Activated CD8-positive, alpha-beta memory T cell treated with anti-CD3 and anti-CD28 coated beads, Interleukin-2, amount 10 ng/mL, durations not matched to agents 7 days and 5 days (primary cell): ENCODE measurements at places on chromosomes 7 and 10.
A peak's percentile ranks its signal among the peaks of the same experiment; 100 is the strongest.

- DNase-seq = no peak
Measured at GRCh38 chr10:103295374-103296015, 18.6 kb downstream of the INA start.

GRCh38 chr7:55532150-55532917 is 40.0 kb downstream of the VOPP1 start:
- DNase-seq = no peak

DNA sequence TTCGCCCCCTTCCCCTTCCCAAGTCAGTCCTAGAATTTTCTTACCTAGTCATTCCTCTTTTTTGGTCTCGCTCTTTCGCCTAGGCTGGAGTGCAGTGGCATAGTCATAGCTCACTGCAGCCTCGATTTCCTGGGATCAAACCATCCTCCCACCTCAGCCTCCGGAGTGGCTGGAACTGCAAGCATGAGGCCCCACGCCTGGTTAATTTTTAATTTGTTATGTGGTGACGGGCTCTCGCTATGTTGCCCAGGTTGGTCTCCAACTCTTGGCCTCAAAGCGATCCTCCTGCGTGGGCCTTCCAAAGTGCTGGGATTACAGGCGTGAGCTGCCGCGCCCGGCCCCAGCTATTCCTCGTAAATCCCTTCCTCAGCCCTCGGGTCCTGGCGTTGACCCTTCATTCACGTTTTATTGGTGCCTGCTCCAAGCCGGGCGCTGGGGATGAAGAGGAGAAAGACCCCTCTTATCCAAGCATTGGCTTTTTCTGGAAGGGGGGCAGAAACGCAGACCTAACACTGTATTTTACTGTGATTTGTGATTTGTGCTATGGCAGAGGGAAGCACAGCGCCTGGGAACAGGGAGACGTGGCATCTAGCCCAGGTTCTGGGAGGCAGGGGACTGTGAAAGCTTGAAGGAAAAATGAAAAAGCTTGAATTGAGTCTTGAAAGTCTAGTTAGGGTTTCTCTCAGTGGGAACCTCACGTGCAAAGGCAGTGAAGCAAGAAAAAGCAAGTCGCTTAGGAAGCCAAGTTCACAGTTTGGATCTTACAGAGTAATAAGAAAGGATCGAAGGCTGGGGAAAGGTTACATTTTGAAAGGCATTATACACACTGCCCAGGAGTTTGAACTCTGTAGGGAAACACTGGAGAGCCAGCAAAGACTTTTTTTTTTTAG is 516 bp downstream of the ZNHIT1 start:
- DNase-seq = no peak

DNA sequence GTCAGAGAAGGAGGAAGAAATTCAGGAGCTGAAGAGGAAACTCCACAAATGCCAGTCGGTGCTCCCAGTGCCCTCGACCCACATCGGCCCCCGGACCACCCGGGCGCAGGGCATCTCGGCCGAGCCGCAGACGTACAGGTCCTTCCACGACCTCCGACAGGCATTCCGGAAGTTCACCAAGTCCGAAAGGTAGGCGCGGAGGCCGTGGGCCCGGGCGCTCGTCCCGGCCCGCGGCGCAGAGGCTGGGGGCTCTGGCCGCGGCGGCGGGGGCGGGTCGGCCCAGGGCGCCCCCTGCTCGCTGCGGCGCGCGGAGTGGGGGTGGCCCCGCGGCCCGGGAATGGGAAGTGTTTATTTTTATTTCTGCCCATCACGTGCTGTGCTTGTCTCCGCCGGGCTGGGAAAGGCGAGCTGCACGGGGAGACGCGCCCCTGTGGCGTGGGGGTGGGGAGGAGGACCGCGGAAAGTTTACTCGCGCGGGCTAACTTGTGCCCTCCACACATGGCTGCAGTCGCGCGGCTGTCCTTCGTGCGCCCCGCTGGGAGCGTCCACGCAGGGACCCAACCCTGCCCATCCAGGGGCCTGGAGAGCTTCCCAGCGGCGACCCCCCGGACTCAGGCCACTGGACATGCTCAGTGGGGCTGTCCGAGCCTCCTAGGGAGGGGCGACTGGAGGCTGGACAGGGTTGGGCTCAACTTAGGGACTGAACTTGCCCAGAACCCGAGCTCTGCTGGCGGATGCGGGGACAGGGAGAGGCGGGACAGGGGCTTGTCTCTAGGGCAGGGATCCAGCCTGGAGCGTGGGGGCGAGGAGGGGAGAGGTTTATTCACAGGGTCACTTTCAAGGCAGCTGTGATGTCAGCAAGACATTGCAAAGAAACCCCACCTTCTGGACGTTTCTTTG is 82.6 kb upstream of the PRKG1 start:
- DNase-seq = no peak

DNA sequence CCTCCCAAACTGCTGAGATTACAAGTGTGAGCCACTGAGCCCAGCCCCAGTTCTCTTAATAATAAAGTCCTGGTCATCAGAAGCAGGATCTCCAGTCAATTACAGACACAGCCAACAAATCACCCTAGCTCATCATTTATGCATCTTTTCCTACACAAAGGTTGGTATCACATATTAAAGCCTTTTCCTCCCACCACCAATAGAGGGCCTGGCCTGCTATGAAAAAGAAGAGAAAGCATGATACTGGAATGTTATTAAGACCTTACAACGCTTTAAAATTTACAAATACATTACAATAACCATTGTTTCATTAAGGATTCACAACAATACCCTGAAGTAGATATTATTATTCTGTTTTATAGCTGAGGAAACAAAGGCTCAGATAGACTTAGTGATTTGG is 25.9 kb downstream of the VAX1 start:
- DNase-seq = no peak

GRCh38 chr10:102982296-102982695 is 64.2 kb downstream of the CNNM2 start:
- DNase-seq = no peak

GRCh38 chr10:8967061-8967460 is 912.6 kb downstream of the GATA3 start:
- no peak for DNase-seq

DNA sequence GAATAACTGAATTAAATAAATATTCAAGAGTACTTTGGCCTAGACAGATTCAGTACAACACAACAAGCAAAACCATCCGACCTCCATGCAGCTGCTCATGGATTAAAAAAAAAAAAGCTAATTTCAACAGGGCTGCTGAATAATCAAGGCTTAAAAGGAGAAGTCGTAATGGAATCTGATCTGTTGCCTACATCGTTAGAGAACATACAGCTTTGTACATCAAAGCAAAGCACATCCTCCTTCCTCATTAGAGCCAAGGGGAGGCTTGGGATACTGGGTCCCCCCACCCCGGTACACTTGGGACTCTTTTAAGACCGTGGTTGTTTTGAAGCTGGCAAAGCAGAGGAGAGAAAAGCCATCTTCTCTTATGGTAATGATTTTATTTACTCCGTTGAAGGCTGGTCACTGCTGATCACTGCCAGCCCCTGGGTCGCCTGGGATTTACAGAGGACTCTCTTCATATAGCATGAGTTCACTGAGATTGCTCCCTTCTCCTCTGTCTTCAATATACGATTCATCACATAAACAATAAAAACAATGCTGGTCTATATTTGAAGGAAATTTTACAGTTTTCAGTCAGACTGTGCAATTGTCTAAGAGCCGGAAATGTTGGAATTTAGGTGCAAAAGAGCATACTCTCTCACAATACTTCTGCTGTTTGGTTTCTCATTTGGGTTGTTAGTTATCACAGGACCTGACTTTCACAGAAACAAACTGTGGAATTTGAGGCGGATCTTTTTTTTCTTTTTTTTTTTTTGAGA is 148.8 kb downstream of the FAM107B start:
- no peak for DNase-seq

DNA sequence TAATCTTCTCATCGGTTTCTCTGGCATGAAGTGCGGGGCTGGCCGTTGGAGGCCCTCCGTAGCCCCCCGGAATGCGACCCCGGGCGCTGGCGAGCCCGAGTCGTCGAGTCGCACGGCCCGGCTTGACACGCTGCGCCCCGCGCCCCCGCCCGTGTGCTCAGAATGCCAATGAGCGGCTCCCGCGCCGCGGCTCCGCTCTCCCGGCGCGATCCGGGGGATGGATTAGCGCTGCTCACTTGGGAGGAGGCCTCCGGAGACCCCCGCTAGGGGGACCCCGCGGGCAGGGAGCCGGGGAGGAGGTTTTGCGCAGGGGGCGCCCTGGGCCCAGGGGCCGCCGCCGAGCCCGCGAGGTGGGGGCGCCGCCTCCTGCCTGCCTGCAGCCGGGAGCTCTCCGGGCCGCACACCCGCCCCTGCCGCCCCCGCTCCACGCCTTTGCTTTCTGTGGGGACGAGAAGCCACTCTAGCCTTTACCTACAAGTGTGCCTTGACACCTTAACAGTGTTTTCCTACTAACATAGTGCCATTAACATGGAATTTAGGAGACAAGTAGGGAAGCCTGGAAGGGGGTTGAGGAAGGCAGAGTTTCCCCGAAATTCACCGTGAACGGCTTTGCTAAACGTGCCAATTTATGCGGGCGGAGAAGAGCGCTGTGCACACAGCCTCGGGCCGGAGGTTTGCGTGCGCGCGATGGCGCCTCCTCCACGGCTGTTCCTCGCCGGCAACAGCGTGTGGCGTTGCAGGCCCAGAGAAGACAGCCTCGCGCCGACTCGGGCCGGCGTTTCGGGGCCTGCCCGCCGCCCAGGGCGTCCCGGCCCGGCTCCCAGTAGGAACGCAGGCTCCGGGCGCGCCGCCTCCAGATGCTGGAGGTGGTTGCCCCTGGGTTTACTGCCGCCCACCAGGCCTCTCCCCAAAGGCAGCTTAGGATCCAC is 7.1 kb downstream of the SHH start:
- DNase-seq = peak; percentile 59

DNA sequence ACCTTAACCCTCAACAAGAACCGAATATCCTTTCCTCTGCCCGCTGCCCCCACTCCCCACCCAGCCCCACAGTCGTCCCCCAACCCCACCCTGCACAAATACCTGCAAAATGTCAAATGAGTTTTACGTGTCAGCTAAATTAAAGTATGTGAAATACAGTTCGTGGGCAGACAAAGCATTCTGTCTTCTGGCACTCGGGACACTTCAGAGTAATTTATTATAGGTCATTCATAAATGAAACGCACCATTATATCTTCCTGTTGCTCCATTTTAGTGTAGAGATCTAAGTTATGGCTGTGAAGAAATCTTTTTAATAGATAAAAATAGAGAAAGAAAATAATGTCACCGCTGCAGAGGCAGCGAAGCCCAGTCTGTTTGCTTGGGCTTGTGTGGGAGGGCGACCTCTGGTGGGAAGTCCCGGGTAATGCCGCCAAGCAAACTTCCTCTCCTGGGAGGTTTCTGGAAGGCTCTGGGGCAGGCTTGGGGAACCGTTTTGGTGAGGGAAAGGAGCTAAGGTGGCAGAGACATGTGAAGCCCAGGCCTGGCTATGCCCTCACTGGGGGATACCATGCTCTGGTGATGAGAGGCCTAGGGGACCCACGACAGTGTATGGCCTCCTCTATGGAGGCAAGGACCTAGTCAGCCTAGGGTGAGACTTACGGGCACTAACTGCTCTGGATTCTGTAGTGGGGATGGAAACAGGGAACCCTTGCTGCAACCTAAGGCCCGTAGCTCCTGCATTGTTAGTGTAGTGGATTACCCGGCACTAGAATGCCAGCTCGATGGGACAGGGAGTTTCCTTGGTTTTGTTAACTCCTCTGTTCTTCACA is 604.9 kb downstream of the LRMDA start:
- peak; percentile 52 for DNase-seq

- DNase-seq = no peak
Measured at GRCh38 chr10:131478377-131478989, 167.0 kb upstream of the TCERG1L start.

GRCh38 chr7:40726559-40726958 is 591.8 kb downstream of the SUGCT start:
- no peak for DNase-seq

DNA sequence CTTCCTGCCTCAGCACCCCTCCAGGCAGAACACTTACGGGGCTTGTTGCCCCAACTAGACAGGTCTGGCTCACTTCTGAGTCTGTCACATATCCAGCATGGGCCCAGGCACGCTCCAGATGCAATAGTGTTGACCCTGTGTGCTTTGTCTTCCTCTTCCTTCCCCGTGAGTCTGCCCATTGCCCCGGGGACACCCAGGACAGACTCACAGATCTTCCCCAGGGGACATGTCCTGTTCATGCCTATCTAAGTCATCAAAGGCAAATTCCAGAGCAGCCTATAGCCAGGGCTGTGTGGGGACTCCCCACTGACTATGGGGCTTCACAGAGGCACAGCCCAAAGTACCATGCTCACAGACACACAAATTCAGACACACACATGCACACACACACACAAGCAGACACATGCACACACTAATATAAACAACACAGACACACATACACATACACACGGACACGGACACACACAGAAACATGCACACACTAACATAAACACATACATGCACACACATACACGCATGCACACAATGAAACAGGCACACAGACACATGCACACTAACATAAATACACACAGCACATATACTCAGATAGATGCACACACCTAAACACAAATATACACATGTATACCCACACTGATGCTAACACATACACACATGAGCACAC is 175.8 kb downstream of the KCNMA1 start:
- DNase-seq = no peak

GRCh38 chr10:61937631-61938351 is 36.3 kb downstream of the ARID5B start:
- DNase-seq = no peak

GRCh38 chr7:47949703-47950102 is 1.4 kb upstream of the PKD1L1 start:
- no peak for DNase-seq

GRCh38 chr10:24360282-24361127 is 151.6 kb downstream of the KIAA1217 start:
- DNase-seq = no peak
